ENCODE measurements at places on chromosomes 7 and 10. TPM values are rescaled to one million over a fixed set of nuclear protein-coding genes. Genes with fewer than 3 reads are reported as not detected.

GRCh38 chr10:75733135-75733890 is 301.9 kb downstream of the LRMDA start:
- no peak overlapping the region for H3K27ac ChIP-seq
- no peak overlapping the region for H3K4me3 ChIP-seq
- H3K27me3 ChIP-seq, result no peaks in the 10 kb centered on the region
- H3K4me1 ChIP-seq, result peaks cover 7% of the 10 kb centered on the region
- peak; percentile 64 for DNase-seq
- no peaks in the 10 kb centered on the region for H3K36me3 ChIP-seq

- H3K4me1 ChIP-seq, result no peaks in the 10 kb centered on the region
- H3K27ac ChIP-seq, result no peak overlapping the region
- no peak for DNase-seq
- H3K36me3 ChIP-seq, result no peaks in the 10 kb centered on the region
- H3K27me3 ChIP-seq, result peaks cover 1% of the 10 kb centered on the region
Observed at GRCh38 chr10:79436066-79436849, 9.2 kb downstream of the ZCCHC24 start.

- H3K27ac ChIP-seq, result no peak overlapping the region
- no peaks in the 10 kb centered on the region for H3K27me3 ChIP-seq
- no peak for DNase-seq
- H3K36me3 ChIP-seq, result no peaks in the 10 kb centered on the region
- H3K4me1 ChIP-seq, result no peaks in the 10 kb centered on the region
Observed at GRCh38 chr10:129057856-129058663, 409.0 kb upstream of the MGMT start.

DNA sequence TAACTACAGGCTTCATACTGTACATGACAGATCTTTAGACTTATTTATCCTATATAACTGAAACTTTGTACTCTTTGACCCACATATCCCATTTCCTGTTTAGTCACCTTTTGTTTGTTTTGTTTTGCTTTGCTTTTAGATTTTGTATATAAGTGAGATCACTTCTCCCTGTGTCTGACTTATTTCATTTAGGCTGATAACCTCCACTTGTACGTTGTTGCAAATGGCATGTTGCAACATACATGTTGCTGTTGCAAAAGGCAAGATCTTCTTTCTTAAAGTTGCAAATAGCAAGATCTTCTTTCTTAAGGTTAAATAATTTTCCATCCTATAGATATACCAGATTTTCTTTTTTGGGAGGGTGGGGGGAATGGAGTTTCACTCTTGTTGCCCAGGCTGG is 341.5 kb downstream of the OTUD1 start:
- DNase-seq, result no peak
- no peaks in the 10 kb centered on the region for H3K4me1 ChIP-seq
- H3K27ac ChIP-seq, result no peak overlapping the region
- no peaks in the 10 kb centered on the region for H3K36me3 ChIP-seq
- H3K4me3 ChIP-seq, result no peak overlapping the region
- H3K27me3 ChIP-seq, result no peaks in the 10 kb centered on the region

- no peaks in the 10 kb centered on the region for H3K36me3 ChIP-seq
- H3K27me3 ChIP-seq, result peaks cover 2% of the 10 kb centered on the region
- DNase-seq, result no peak
- H3K27ac ChIP-seq, result no peak overlapping the region
- no peaks in the 10 kb centered on the region for H3K4me1 ChIP-seq
- no peak overlapping the region for H3K4me3 ChIP-seq
Observed at GRCh38 chr7:155833651-155834050, 21.4 kb upstream of the SHH start.

GRCh38 chr7:140074780-140075179 is 12.0 kb upstream of the PARP12 start:
- H3K4me3 ChIP-seq, result no peak overlapping the region
- H3K4me1 ChIP-seq, result peaks cover 13% of the 10 kb centered on the region
- H3K27ac ChIP-seq, result no peak overlapping the region
- no peaks in the 10 kb centered on the region for H3K27me3 ChIP-seq
- DNase-seq, result no peak

- no peak overlapping the region for H3K4me3 ChIP-seq
- H3K27ac ChIP-seq, result peak overlapping the region; percentile 42
- H3K27me3 ChIP-seq, result no peaks in the 10 kb centered on the region
- no peaks in the 10 kb centered on the region for H3K4me1 ChIP-seq
- no peak for DNase-seq
Observed at GRCh38 chr7:74033372-74034311, 5.7 kb downstream of the ELN start.

- no peaks in the 10 kb centered on the region for H3K4me1 ChIP-seq
- peak; percentile 33 for DNase-seq
- no peak overlapping the region for H3K27ac ChIP-seq
- no peaks in the 10 kb centered on the region for H3K36me3 ChIP-seq
- H3K4me3 ChIP-seq, result no peak overlapping the region
Observed at GRCh38 chr10:36171556-36171952, 529.5 kb upstream of the FZD8 start.

- H3K27ac ChIP-seq, result no peak overlapping the region
- H3K27me3 ChIP-seq, result peaks cover 3% of the 10 kb centered on the region
- no peak for DNase-seq
- H3K36me3 ChIP-seq, result no peaks in the 10 kb centered on the region
- no peak overlapping the region for H3K4me3 ChIP-seq
Observed at GRCh38 chr7:41887416-41887815, 184.5 kb upstream of the INHBA start.

- H3K4me1 ChIP-seq, result peaks cover 5% of the 10 kb centered on the region
- no peaks in the 10 kb centered on the region for H3K36me3 ChIP-seq
- no peak overlapping the region for H3K27ac ChIP-seq
- H3K4me3 ChIP-seq, result no peak overlapping the region
Observed at GRCh38 chr7:1564603-1565022, 5.2 kb downstream of the PSMG3 start.

DNA sequence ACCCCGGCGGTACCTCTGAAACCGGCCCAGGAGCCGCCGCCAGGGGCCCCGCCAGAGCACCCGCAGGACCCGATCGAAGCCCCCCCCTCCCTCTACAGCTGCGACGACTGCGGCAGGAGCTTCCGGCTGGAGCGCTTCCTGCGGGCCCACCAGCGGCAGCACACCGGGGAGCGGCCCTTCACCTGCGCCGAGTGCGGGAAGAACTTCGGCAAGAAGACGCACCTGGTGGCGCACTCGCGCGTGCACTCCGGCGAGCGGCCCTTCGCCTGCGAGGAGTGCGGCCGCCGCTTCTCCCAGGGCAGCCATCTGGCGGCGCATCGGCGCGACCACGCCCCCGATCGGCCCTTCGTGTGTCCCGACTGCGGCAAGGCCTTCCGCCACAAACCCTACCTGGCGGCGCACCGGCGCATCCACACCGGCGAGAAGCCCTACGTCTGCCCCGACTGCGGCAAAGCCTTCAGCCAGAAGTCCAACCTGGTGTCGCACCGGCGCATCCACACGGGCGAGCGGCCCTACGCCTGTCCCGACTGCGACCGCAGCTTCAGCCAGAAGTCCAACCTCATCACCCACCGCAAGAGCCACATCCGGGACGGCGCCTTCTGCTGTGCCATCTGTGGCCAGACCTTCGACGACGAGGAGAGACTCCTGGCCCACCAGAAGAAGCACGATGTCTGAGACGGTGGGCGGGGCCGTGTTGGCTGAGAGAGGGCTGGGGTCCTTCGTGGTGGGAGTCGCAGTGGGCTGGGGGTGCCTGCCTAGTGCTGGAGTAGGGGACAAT is 3.8 kb downstream of the REPIN1 start:
- no peak for DNase-seq
- H3K4me3 ChIP-seq, result no peak overlapping the region
- peaks cover 12% of the 10 kb centered on the region for H3K4me1 ChIP-seq
- H3K27ac ChIP-seq, result peak overlapping the region; percentile 21
- peaks cover 20% of the 10 kb centered on the region for H3K36me3 ChIP-seq

- H3K36me3 ChIP-seq, result no peaks in the 10 kb centered on the region
- H3K27ac ChIP-seq, result no peak overlapping the region
- H3K27me3 ChIP-seq, result no peaks in the 10 kb centered on the region
- peak; percentile 29 for DNase-seq
Observed at GRCh38 chr10:120005207-120006201, 113.0 kb downstream of the SEC23IP start.

DNA sequence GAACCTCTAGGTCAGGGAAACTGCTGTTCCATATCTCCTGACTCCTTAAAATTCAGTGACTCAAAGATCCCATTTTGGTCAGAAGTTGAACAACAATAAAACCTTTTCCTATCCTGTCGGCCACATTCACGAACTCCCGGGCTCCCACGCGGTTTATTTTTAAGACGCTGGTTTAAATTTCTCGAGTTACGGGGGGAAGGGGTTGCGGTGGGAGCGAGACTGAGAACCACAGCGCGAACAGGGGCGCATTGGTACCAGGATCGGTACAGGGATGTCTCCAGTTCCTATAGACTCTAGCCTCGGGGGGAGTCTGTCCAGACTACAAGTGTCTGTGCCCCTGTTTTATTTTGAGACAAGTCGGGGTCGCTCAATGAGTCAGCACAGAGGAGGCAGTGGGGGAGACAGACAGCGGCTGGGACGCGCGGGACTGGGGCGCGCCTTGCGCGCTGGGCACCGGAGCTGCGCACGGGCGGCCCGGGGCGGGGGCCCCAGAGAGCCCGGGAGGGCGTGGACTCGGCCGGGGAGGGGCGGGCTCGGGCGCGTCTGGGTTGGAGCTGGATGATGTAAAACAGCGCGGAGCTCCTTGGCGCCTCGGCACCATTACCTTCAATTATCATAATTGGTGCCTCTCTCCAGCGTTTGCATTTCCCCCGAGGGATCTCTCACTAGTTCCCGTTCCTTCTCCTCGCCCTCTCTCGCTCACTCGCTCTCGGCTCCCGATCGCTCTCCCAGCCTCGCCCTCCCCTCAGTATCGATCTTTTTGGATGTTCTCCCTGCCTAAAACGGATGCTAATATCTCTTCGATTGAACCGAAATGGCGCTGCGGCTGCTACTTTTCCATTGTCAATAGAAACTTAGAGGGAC is 8.7 kb upstream of the BAMBI start:
- H3K27ac ChIP-seq, result no peak overlapping the region
- H3K4me1 ChIP-seq, result no peaks in the 10 kb centered on the region
- no peak for DNase-seq
- peaks cover 6% of the 10 kb centered on the region for H3K27me3 ChIP-seq

DNA sequence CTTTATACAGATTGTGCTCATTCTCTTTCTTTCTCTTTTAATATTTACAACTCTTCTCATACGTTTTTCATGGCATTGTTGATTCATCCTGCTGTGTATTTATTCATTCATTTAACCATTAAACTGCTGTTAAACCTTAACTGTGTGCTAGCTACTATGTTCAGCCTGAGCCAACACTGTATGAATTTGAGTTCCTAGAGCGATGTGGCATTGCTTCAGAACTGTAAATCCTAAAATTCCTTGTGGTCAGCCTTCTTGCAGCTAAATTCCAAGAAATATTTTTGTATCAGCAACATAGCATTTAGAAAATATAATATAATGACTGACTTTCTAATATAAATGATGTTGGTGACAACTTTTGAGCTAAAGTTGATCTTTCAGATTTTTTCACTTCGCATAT is 184.7 kb upstream of the FZD1 start:
- no peak overlapping the region for H3K4me3 ChIP-seq
- no peak for DNase-seq
- H3K4me1 ChIP-seq, result no peaks in the 10 kb centered on the region
- no peaks in the 10 kb centered on the region for H3K36me3 ChIP-seq

DNA sequence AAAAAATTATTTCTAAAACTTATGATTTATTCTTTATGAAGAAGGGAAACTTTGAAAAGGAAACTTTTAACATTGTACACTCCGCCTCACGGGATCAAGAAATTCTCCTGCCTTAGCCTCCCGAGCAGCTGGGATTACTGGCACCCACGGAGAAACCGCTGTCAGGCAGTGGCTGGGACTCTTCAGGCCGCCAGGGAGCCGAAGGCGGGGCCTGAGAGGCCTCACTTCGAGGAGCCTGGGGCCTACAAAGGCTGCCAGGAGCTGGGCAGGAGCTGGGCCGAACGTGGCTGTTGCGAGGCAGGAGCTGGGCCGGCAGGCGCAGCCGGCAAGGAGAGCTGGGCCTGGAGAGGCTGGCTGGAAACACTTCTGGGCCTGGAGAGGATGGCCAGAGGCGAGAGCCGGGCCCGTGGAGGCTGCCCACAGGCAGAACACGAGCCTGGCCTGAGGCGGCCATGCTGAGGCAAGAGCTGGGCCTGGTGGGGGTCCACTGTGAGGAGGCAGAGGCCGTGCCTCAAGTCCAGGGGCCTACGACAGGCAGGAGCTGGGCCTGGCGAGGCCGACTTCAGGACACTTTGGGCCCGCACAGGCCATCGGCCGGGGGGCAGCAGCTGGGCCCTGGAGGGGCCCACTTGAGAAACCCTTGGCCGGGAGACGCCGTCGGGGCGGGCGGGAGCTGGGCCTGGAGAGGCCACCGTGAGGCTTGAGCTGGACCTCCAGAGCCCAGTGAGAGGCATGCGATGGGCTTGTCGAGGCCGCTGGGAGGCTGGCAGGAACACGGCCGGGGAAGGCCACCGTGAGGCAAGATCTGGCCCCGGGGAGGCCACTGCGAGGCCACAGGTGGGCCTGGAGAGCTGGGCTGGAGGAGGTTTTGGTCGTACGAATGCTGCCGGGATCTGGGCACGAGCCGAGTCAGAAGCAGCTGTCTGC is 23.7 kb downstream of the MDH2 start:
- H3K4me3 ChIP-seq, result no peak overlapping the region
- H3K27me3 ChIP-seq, result no peaks in the 10 kb centered on the region
- peaks cover 4% of the 10 kb centered on the region for H3K36me3 ChIP-seq
- H3K4me1 ChIP-seq, result no peaks in the 10 kb centered on the region
- DNase-seq, result no peak
- peak overlapping the region; percentile 5 for H3K27ac ChIP-seq

- no peak overlapping the region for H3K27ac ChIP-seq
- no peaks in the 10 kb centered on the region for H3K36me3 ChIP-seq
- no peak for DNase-seq
- peaks cover 97% of the 10 kb centered on the region for H3K27me3 ChIP-seq
- H3K4me1 ChIP-seq, result no peaks in the 10 kb centered on the region
- H3K4me3 ChIP-seq, result no peak overlapping the region
Observed at GRCh38 chr10:100745882-100746783, 751 bp downstream of the PAX2 start.

GRCh38 chr7:12827219-12827821 is 139.9 kb downstream of the ARL4A start:
- no peaks in the 10 kb centered on the region for H3K36me3 ChIP-seq
- no peak overlapping the region for H3K4me3 ChIP-seq
- no peak overlapping the region for H3K27ac ChIP-seq
- no peaks in the 10 kb centered on the region for H3K4me1 ChIP-seq

GRCh38 chr10:70561558-70561957 is 41.0 kb downstream of the PRF1 start:
- H3K4me3 ChIP-seq, result no peak overlapping the region
- H3K27me3 ChIP-seq, result no peaks in the 10 kb centered on the region
- peaks cover 22% of the 10 kb centered on the region for H3K36me3 ChIP-seq
- H3K4me1 ChIP-seq, result no peaks in the 10 kb centered on the region
- DNase-seq, result no peak

DNA sequence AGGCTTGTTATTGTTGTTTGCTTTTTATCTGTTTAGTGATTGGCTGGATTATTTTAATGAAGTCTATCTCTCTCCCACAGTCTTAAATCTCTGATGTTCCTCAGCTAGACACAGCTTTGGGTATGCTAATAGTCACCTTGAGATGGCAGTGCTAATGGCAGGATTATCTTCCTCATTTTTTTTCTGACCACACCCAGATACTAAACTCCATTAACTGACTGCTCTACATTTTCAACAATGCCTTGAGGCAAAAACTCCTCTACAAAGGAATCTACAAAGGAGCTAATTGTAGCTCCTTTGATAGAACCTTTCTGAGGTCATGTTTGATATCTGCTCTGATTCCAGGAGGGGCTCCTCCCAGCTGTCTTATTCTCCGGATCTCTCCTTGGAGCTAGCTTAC is 122.6 kb downstream of the HBP1 start:
- no peaks in the 10 kb centered on the region for H3K4me1 ChIP-seq
- no peaks in the 10 kb centered on the region for H3K27me3 ChIP-seq
- H3K36me3 ChIP-seq, result peaks cover 18% of the 10 kb centered on the region
- no peak overlapping the region for H3K4me3 ChIP-seq
- no peak overlapping the region for H3K27ac ChIP-seq

Gene TRDMT1
- 6.0 TPM for polyA plus RNA-seq

Gene KCNH2
- polyA plus RNA-seq, result 2.4 TPM

Gene ZNF503
- 17.2 TPM for polyA plus RNA-seq
